CD4-positive, alpha-beta T cell treated with Interleukin-15 for 1 hour (primary cell): ENCODE measurements at places on chromosomes 5 and 9.
A peak's percentile ranks its signal among the peaks of the same experiment; 100 is the strongest.

DNA sequence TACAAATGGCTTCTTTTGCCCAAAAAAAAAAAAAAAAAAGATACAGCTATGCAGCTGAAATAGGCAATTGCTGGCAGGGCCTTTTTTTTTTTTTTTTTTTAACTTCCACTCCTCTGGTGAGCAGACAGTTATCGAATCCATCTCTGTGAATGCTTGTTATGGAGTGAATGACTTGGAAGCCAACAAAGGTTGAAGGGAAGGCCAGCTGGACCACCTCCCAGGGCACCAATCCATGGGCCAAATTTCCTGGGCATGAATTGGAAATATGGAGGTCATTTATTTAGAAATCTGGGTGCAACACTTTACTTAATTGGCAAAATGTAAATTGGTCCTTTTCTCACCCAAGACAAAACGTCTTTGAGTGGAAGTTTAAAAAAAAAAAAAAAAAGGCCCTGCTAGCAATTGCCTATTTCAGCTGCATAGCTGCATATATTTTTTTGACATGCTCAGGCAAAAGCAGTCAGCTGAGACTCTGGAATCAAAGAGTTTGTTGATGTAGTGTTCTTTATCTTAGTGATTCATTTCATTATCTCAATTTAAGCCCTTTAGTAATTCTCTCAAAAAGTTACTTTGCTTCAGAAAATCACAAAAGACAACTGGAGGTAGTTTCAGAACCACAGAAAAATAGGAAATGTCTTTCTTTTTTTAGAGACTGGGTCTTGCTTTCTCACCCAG is 392.2 kb upstream of the KLF4 start:
- no peak for DNase-seq

- no peak for DNase-seq
Measured at GRCh38 chr9:90459321-90459720, 183.3 kb downstream of the DIRAS2 start.

- no peak for DNase-seq
Measured at GRCh38 chr5:76801803-76802195, 17.0 kb upstream of the F2RL1 start.

GRCh38 chr9:121599872-121600585 is 51.4 kb upstream of the DAB2IP start:
- no peak for DNase-seq

GRCh38 chr9:121844098-121844497 is 192.7 kb downstream of the DAB2IP start:
- DNase-seq = no peak

DNA sequence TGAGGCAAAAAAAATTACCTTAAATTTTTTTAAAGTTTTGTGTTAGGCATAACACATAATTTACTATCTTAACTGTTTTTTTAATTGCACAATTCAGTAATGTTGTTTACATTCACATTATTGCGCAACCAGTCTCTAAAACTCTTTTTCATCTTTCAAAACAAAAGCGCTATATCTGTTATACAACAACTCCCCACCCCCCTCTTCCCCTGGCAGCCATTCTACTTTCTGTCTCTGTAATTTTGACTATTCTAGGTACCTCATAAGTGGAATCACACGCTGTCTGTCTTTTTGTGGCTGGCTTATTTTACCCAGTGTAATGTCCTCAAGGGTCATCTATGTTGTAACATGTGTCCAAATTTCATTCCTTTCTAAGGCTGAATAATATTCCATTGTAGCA is 241.5 kb upstream of the DMRT1 start:
- no peak for DNase-seq

DNA sequence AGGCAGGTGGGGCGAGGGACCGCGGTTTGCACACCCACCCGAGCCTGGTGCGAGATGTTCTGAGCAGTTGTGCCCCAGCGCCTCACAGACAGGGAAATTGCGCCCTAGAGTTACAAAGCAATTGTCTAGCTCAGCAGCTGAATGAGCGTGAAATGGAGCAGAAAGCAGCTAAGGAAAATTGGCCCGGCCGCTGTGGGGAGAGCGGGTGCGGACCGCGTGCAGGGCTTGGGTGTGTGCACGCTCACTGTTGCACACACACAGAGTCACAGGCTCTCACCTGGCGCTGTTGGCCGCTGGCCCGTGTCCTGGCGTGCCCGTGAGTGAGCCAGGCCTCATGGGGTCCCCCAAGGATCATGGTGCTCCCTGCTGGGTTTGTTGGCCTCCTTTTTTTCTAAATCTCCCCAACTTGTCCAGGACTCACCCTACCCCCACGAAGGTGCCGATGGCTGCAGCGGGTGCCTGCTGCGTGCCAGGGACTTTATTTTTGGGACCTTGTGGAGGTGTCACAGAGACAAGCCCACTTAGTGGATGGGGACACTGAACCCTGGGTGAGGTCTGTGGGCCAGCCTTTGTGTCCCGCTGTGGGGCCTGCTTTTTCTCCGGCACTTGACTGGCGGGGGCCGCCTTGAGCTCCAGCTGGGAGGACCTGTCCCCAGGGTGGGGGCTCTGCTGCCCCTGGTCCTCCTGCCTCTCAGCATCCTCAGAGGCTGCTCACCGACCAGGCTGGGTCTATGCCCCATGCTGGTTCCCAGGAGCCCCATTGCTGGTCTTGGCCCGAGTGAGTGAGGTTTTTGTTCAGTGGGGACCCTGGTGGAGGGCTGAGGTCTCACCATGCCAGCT is 5.2 kb downstream of the RXRA start:
- DNase-seq = no peak

- DNase-seq = no peak
Measured at GRCh38 chr9:89458768-89459496, 39.0 kb downstream of the SEMA4D start.

DNA sequence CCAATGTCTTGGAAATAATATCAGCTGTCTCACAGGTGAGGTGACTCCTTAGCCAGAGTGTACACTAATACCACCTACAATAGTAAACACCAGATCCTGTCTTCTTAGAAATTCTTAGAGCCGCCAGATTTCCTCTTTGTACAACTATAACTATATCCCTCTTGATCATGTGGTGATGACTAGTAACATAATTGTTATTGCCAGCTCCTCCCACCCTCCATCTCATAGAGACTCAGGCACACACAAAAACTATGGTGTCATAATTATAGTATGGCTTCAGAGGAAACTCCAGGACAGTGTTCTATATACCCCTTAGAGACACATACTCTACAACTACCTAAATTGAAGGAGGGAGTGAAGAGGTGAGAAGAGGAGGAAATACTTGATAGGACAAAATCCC is 33.1 kb downstream of the PGGT1B start:
- no peak for DNase-seq

DNA sequence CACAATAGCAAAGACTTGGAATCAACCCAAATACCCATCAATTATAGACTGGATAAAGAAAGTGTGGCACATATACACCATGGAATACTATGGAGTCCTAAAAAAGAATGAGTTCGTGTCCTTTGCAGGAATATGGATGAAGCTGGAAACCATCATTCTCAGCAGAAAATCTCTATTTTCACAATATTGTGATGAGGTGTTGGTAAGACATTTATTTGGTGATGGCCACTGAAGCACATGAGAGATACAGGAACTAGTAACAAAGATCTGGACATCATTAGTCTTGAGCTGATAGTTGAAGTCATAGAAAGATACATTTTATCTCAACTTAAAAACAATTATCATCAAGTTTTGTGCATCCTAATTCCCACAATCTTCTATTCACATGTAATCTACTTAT is 70.6 kb downstream of the RAB3C start:
- DNase-seq = no peak

GRCh38 chr5:172558076-172558976 is 82.7 kb upstream of the NEURL1B start:
- no peak for DNase-seq

DNA sequence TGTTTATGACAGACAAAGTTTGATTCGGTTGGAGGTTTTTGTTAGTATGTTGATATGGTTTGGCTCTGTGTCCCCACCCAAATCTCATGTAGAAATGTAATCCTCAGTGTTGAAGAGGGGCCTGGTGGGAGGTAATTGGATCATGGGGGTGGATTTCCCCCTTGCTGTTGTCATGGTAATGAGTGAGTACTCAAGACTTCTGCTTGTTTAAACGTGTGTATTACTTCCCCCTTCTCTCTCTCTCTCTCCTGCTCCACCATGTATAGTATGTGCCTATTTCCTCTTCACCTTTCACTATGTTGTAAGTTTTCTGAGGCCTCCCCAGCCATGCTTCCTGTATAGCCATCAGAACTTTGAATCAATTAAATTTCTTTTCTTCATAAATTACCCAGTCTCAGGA is 415.1 kb downstream of the HCN1 start:
- DNase-seq = no peak

DNA sequence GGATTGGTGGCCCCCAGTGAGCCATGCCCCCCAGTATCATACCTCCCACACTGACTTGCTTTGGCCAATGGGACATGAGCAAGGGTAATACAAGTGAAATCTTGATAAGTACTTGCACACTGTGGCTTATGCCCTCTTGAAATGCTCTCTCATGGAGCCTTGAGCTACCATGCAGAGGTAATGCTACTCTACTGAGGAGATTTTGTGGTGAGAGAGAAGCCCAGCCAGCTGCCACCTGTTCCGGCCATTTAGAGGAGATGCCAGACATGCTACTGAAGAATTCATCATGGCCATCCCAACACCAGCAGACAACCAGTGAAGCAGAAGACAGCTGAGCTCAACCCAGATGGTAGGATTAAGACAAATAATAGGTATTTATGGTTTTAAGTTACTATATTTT is 299.5 kb downstream of the MEF2C start:
- no peak for DNase-seq

GRCh38 chr9:106486685-106487084 is 376.3 kb upstream of the ZNF462 start:
- DNase-seq = no peak

DNA sequence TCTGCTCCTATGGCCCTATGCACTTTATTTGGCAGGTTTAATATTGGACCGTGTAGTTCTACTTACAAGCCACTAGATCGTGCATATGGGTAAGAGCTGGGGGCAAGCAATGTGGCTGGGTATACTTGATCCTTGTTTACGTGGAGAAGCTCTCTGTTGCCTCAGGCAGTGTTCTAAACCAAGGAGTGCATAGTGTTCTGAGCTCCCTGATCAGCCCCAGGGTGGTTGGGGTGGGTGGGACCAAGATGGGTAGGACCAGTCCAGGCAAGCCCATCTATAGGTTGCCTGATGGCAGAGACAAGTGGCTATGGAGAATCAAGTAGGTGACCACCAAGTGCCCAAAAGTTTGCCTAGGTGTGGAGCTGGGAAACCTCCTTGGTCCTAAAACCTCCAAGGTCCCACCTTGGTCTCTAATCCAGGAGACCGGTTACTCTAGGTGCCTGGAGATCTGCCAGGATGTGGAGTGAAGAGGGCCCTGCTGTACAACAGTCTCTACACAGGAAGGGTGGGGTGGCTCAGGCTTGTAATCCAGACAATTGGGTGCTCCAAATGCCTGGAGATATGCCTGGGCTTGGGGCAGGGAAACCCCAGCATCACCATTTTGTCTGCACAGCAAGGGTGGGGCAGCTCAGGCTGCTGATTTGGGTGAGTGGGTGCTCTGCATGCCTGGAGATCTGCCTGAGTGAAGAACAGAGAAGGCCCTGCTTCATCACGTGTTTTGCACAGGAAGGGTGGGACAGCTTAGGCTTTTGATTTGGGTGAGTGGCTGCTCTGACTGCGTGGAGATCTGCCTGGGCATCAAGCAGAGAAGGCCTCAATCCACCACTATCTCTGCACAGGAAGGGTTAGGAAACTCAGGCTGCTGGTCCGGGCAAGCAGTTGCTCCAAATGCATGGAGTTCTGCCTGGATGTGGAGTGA is 659.8 kb downstream of the TLE4 start:
- peak; percentile 31 for DNase-seq

DNA sequence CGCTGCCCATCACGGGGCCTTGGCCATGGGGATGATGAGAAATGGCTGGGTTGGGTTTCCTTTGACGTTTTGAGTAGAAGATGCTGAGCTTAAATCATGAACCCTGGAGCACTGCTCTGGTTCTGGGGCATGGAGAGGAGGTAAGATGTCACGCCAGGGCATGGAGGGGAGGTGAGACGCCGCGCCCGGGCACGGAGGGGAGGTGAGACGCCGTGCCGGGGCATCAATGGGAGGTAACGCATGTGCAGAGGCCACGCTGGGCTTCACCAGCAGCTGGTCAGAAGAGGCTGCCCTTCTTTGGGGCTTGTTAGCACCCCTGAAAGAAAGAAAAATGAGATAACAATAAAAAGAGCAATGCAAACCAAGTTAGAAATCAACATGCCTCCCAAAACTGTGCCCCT is 322.5 kb upstream of the IRX4 start:
- no peak for DNase-seq

- DNase-seq = no peak
Measured at GRCh38 chr9:86945728-86946200, 1.5 kb downstream of the GAS1 start.

DNA sequence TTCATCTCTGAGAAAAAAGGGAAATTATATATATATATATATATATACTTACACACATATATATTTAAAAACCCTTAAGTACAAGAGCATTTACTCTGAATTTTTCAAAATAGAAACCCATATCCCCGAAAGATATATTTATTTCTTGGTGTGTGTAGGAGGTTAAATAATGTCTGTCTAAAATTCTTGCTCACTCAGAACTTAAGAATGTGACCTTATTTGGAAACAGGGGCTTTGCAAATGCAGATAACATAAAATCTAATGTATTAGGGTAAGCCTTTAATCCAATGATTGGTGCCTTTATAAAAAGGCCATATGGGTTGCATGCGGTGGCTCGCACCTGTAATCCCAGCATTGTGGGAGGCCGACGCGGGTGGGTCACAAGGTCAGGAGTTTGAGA is 517.3 kb upstream of the TLE4 start:
- DNase-seq = no peak

- no peak for DNase-seq
Measured at GRCh38 chr5:161372682-161373344, 173.7 kb downstream of the GABRB2 start.

GRCh38 chr5:75091597-75091996 is 39.2 kb upstream of the GCNT4 start:
- no peak for DNase-seq

- DNase-seq = no peak
Measured at GRCh38 chr5:93909356-93909755, 168.0 kb upstream of the POU5F2 start.

DNA sequence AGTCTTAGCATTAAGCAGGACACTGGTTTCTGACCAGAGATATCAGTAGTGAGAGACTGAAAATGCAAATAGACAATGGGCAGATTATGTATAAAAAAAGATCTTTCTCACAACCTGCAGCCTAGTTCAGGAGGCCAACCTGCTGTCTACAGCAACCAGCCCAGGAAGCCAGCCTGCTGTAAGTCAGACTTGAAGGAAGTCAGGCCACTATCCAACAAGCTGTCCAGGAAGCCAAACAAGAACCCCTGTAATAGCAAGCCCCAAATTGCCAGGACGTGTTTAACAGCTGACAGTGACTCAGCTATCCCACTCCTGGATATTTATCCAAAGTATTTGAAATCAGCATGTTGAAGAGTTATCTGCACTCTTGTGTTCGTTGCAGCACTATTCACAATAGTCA is 121.8 kb upstream of the SPIN1 start:
- no peak for DNase-seq
